ENCODE measurements at places on chromosomes 6 and 20.

GRCh38 chr20:32316667-32317066, 39.2 kb downstream of the KIF3B start:
- no peak for DNase-seq

DNA sequence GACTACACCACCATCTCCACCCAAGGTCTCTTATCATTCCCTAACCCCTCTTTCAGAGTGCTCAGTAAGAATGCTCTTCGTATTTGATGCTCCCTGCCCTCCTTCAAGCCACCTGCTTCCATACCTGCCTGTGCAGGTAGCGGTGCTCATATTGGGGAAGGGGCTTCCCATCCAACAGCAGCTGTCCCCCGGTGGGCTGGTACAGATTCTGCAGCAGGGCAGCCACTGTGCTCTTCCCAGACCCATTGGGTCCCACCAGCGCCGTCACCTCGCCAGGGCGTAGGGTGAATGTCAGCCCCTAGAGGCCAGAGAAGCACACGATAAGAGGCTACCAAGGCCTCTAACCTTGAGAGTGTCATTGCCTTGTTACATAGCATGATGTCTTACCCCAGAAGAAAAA, 3.9 kb upstream of the PSMB8 start:
- DNase-seq: no peak

DNA sequence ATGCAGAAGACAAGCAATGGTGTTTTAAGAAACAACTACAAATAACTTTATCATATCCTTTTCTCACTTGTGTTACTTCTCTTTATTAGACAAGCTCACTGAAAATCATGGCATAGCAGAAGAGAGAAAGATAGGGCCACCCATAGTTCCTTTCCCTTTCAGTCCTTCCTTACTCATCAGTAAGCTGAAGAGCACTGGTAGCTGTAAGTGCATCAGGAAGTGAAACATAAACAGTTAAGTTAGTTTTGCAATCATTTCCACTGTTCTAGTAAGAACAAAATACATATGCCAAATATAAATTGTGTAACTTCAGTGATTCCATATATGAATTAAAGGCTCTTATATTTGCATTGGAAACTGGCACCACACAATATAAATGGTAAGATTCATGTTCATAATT, 220.1 kb downstream of the HACE1 start:
- DNase-seq: no peak

DNA sequence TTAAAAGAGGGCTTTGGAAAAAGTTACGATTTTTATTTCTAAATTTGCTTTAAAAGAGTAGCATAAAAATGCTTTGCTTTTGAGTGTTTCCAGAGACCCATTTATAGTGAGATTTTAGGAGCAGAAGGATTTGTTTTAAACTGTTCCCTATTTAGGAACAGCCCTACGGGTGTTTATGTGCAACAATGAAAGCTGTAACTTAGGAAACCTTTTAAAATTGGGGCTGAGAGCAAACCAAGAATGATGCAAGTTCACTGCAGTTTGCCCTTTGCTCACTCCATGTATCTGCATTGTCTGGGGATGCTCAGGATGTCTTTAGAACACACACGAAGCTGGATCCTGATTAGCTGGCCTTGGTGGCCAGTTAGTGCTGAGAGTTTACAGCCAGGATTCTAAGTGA, 40.9 kb downstream of the GHRH start:
- DNase-seq: no peak

GRCh38 chr20:57215826-57216471, 50.5 kb downstream of the BMP7 start:
- DNase-seq: no peak

DNA sequence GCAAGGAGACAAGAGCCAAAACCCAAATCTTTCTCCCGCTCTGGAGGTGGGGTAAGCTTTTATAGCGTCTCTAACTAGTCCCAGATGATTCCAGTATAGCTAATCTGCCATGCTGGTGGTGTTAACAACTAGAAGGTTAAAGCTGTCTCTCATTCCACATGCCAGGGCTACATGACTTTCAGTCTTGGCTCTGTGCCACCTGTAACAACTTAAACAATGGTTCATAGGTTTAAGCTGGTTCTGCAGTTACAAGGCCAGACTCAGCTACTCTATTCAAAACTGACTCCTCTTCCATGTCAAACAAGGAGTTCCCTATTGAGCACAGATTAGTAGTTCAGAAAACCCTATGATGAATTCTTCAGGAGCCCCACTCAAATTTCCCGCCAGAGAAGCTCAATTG, 128.9 kb downstream of the ELOVL4 start:
- no peak for DNase-seq

DNA sequence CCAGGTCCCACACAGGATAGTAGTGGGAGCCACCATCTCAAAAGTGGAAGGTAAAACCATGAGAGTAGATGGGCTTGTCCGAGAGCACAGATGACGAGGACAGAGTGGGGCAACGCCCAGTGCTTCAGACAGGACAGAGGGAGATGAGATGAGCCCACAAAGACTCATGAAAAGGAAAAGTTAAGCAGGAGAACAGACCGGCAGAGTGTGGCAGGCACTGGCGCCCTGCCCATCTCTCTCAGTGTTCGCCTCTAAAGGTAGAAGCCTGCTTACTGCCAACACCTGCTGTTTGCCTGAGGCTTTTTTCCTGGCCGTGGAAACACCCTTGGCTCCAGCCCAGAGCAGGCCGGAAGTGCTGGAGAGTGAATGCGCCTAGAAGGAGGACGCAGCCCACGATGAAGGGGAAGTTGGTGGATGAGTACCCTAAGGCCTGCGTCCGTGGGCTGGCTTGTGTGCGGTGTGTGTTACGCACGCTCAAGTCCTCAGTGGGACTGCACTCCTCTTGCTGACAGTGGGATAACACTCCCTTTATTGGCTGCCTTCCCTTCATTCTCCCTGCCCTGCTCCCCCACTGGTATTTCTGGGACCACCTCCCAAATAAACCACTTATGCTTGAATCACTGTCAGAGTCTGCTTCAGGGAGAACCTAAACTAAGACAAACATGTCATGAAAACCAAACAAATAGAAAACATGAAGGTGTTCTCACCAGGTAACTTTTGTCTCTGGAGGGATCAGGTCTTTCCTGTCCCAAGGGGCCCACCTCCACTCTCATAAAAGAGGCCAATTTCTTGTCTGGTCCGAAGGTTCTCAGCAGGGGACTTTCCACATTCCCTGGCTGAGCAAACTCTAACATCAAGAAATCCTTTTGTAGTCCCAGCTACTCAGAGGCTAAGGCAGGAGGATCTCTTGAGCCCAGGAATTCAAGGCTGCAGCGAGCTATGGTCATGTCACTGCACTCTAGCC, 9.1 kb upstream of the FOXP4 start:
- DNase-seq: no peak

GRCh38 chr20:9510911-9511310, 3.5 kb upstream of the LAMP5 start:
- no peak for DNase-seq

GRCh38 chr6:46521464-46521971, 30.3 kb upstream of the RCAN2 start:
- DNase-seq: no peak

DNA sequence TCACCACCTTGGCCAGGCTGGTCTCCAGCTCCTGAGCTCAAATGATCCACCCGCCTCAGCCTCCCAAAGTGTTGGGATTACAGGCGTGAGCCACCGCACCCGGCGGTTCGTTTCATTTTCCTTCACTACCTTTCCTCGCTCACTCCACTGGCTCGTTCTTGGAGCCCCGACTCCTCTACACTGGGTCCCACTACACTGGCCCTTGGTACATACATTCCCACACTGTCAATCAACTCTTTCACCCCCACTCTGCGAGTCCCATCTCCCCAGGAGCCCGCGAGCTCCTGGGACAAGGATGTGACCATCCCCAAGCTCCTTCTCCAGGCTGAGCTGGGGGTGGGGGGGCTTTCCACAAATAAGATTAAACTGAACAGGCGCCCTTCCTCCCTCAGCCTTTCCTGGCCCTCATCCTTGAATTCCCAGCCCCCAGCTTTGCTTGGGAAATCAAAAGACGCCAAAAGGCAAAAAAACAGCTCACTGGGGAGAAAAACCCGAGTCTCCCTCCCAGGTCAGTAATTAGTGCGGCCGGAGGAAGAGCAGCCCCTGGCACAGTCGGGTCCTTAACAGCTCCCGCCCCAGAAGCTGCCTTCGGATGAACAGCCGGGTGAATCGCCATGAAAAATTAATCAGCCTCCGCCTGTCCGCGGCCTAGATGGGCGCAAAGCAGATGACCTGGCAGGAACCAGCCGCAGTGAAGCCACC, 42.8 kb upstream of the LY86 start:
- no peak for DNase-seq

GRCh38 chr6:24004062-24004461, 122.0 kb upstream of the NRSN1 start:
- DNase-seq: peak; percentile 35

- DNase-seq: no peak
Observed at GRCh38 chr20:19291024-19291817, 78.8 kb downstream of the SLC24A3 start.

- no peak for DNase-seq
Observed at GRCh38 chr6:107932580-107932979, 25.4 kb downstream of the SEC63 start.

DNA sequence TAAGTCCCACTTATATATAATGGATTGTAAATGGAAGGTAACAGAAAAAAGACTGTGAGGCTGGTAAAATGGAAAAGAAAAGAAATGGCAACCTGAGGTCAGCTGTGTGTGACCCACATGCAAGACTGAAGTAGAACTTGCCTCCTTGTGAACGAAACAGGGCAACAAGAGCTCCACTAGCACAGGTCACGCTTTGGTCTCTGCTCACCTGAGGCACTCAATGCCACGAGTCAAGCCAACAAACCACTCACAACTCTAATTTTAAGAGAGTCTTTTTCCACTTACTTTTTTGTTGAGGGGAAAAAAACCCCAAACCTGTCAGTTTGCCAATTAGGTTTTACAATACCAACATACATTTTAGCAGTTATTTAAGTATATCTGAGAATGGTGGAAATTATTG, 65.2 kb downstream of the PDE10A start:
- no peak for DNase-seq

GRCh38 chr6:17429383-17430061, 36.1 kb downstream of the CAP2 start:
- DNase-seq: peak; percentile 66

- no peak for DNase-seq
Observed at GRCh38 chr6:36120979-36121786, 9.1 kb upstream of the MAPK13 start.

DNA sequence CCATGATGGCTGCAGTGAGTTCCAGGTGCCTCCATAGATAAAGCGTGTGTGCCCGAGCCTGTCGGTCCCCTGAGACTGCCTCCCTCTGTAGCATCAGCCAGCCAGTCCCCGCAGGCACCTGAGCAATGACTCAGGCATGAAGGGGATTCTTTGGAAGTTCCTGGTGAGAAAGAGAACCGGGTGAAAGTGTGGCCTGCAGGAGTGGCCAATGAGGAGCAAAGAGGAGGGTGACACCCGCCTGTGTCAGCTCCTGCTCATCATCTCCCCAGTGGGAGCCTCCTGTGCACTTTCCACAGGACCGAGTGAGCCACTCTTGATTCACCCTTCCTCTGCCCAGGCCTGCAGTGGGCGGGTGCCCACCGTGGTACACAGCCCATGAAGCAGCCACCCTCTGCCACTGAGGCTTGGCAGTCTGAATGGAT, 71.2 kb upstream of the PTPN1 start:
- no peak for DNase-seq

DNA sequence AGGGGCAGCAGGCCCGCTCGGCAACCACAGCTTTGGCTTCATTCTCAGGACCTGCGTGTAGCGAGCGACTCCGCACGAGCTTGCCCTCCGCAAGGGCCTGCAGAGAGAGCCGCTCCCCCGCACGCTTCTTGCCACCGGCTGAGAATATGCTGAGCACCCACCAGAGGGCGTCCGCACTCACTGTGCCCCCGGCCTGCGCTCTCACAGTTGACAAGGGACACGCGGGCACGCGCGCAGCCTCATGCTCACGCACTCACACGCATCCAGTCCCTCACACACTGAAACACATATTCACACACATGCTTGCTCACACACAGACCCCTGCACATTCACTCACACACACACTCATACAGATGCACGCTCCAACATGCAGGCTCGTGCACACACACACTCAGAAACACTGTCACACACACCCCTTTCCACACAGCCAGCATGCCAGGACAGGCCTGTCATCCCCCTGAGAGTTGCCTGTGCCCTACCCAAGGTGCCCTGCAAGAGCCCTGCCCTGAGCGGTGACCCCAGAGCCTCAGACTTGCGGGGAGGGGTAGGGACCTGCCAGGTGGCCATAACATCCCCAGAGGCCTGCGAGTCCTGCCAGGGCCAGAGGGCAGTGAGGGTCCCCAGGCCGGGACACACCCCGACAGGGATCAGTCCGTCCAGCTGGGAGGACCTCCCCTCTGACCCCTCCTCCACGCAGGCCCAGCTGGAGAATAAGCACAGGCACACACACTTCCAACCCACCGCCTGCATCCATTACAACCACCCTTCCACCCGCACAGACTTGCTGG, 174.1 kb downstream of the BMP7 start:
- DNase-seq: peak; percentile 10

- DNase-seq: no peak
Observed at GRCh38 chr6:324729-325125, 32.4 kb downstream of the DUSP22 start.

DNA sequence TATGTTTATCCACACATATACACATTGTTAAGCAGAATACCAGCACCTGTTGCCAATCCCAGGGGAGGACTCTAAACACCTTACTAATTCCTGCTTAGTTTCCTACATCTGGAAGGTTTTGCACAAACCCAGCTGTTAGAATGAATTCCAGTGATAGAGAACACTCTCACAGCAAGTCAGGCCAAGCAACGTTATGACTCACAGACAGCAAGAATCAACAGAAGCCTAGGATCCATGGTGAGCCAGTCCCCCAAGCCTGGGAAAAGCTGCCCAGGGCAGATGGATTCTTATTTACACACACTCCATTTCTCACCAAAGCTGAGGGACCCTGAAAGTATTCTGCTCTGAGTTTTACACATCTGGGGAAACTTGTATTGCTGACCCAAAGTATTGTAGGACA, 291.7 kb downstream of the SLC35F1 start:
- DNase-seq: no peak

DNA sequence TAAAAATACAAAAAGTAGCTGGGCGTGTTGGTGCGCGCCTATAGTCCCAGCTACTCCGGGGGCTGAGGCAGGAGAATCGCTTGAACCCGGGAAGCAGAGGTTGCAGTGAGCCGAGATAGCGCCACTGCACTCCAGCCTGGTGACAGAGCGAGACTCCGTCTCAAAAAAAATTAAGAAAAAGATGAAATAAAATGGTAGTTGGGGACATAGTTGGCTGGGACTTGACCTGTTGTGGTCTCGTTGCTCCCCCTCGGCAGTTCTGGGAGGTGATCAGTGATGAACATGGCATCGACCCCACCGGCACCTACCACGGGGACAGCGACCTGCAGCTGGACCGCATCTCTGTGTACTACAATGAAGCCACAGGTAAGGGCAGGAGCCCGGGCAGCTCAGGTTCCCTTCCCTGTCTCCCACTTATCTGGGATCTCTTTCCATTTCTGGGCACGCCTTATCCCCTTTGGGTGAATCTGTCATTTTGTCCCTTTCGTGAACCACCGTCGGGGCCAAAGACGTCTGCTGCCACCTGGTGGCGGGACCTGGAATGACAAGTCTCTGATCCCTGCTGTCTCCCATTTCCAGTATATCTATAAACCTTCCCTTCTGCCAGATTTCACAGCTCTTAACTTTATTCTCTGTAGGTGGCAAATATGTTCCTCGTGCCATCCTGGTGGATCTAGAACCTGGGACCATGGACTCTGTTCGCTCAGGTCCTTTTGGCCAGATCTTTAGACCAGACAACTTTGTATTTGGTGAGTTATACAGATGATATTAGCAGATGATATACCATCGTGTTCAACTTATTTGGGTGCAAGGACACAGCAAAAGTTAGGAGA, 2.3 kb downstream of the TUBB start:
- peak; percentile 66 for DNase-seq
